ENCODE measurements at places on chromosomes 7 and 10.
A peak's percentile ranks its signal among the peaks of the same experiment; 100 is the strongest.

DNA sequence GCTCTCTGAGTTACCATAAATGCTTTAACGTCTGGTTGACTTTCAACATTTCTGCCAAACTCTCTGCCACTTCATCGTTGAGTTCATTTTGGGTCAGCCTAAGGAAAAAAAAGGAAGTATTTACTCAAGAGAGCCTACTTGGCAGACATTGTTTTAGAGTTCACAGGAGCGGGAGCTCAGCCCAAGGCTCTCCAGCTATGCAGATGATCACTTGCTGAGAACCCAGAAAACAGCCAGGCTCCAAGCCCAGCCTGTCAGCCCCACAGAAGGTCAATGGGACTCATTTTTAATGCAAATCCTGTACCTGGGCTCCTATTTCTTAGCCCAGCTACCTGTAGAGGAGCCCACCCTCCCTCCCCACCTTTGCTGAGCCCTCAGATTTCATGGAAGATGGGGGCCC, 45.5 kb downstream of the NOD1 start:
- DNase-seq, result peak; percentile 68

DNA sequence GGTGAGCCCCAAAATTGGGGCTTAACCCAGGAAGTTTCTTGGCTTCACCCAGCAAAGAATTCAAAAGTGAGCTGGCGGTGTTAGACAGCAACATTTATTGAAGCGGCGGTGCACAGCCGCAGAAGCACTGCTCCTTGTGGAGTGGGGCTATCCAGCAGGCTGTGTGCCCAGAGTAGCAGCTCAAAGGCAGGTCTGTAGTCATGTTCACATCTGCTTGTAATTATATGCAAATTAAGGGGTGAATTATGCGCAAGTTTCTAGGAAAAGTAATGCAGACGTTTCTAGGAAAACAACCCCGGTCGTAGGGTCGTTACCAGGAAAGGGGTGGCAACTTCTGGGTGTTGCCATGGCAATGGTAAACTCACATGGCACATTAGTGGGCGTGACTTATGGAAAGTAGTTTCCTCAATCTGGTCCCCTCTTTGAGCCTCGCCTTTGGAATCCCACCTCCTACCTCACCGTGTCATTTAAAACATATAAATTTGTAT, 13.7 kb upstream of the KBTBD2 start:
- DNase-seq, result peak; percentile 87

DNA sequence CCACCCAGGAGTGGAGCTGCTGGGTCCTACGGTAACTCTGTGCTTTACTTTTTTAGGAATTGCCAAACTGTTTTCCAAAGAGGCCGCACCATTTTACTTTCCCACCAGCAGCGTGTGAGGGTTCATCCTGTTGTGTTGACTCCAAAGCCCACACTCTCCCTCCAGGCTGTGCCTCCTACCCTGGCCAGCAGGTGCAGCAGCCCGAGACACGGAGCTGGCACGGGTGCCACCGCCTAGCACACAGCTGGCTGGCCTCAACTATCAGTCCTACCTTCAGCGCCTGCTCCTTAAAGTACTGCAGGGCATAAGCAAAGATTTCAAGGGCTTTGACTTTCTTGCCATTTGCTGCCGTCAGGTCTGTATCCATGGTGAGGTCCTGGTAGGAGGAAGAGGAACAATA, 44.0 kb downstream of the HSPA12A start:
- DNase-seq, result no peak

DNA sequence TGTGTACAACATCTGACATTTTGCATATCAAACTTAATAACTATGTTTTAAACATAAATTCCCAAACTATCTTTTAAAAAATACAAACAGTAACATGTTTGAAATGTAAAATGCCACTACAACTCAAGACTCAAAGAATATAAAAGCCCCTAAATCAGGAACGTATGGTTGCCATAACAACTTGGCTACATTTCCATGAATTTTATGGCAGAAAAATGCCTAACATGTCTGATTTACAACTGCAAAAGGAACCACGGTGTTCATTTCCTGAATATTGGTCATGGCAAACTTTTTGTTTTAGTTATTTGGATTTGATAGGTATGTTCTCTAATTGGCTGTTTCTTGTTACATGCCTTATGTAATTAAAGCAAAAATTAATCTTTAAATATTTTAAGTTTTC, 2.0 kb downstream of the SOSTDC1 start:
- DNase-seq, result no peak

DNA sequence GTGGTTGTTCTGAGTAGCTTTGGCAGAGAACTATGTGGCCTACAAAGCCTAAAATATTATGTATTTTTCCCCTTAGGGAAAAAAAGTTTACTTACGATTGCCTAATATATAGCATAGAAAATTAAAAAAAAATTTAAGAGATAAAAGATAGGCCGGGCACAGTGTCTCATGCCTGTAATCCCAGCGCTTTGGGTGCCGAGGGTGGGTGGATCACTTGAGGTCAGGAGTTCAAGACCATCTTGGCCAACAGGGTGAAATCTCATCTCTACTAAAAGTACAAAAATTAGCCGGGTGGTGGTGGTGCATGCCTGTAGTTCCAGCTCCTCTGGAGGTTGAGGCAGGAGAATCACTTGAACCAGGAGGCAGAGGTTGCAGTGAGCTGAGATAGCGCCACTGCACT, 439.2 kb upstream of the KLF6 start:
- no peak for DNase-seq

DNA sequence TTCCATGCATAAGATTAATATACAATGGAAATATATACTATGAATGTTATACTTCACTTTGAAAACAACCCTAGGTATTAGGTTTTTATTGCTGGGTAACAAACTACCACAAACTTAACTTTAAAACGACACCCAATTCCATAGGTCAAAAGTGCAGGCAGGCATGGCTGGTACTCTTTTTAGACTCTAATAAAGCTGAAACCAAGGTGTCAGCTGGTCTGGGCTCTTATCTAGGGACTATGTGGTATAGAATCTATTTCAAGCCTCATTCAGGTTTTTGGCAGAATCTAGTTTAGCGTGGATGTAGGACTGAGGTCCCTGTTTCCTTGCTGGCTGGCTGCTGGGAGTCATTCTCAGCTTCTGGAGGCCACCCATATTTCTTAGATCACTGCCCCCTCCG, 65.0 kb upstream of the TMEM168 start:
- no peak for DNase-seq

GRCh38 chr10:32237644-32238345, 109.2 kb downstream of the EPC1 start:
- DNase-seq, result peak; percentile 68

DNA sequence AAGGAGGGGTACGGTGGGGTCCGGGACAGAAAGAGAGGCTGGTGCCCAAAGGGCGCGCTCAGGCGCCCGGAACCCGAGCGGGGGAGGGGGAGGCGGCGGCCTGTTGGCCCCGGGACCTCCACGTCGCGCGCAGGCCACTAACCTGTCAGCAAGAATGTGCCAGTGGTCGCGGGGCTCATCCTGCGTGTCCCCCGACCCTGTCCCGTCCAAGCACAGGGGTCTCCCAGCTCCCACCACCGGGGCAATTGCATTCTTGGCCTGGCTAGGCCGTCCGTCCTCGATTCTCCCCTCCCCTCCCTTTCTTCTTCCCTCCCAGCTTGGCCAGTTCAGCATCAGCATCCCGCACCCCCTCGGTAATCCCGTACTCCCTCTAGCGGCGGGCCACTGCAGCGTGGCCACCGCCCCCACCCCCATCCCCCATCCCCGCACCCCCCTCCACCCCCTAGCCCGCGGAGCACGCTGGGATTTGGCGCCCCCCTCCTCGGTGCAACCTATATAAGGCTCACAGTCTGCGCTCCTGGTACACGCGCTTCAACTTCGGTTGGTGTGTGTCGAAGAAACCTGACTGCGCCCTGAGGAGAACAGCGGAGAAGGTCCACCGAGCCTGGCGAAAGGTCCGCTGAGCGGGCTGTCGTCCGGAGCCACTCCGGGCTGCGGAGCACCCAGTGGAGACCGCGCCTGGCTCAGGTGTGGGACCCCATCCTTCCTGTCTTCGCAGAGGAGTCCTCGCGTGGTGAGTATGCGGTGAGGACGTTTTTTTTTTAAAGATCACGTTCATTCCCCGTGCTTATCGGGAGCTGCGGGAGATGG, at the start of gene SGCE:
Gene SGCE (minus strand): TSS at position 286 of the 810 bp plus-strand sequence. CDS start 35 bp downstream, at position 251.
- DNase-seq, result no peak

GRCh38 chr10:92811986-92812385, 36.3 kb upstream of the EXOC6 start:
- DNase-seq, result no peak

DNA sequence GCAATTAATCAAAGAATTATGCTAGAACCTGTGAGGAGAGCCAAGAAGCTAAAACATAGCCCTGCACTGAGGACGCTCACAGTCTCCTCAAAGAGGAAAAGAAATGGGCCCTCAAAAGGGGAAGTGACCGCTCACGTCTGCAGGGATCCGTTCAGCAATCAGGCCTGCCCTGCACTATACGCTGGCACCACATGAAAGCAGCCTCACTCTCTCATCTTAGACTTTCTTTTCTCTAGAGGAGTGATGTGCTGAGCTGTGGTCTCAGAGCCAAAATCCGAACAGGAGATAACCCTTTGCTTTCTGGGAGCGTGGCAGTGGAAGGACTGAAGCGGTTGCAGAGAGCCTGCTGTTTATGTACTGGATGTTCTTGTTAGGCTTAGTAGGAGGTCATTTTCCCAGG, 6.3 kb upstream of the IL2RA start:
- DNase-seq, result no peak

DNA sequence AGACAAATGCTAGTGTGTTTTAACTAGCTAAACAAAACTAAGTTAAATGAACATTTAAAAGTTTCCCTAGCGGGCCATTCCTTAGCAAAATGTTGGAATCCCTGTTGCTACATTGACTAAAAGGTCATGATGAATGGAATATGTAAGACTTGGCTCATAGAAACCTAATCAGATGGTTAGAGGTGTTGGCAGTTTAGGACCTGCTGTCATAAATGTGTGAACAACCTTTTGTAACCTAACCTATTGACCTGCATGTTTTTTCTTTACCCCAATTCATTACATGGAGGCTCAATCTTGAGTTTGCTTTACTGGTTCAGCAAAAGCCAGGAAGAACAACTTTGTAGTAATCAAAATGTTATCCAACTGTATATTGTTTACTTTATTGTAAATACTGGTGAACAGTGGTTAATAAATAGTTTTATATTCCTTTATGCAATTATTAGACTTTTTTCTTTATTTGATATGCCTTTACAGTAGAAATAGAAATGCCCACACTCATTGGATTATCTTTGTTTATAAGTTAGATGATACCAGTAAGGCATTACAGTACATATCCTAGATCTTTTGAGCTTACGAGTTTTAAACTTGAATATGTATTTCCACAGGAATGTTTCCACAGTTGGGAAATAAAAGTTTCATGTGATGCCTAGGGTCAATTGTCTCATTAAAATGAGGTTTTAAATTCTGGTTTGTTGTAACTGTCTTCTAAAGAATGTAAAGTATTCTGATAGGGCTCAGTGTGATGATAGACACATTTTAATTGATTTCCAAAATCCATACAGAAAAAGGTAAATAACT, 11.6 kb downstream of the CBX3 start:
- DNase-seq, result no peak

- DNase-seq, result no peak
Measured at GRCh38 chr7:55030314-55030713, 11.5 kb downstream of the EGFR start.
